AG09319 (cell line): ENCODE measurements at places on chromosomes 2 and 18.

- no peak for DNase-seq
Observed at GRCh38 chr2:140942284-140942683, 1188.5 kb downstream of the LRP1B start.

- DNase-seq: no peak
Observed at GRCh38 chr2:101736233-101736632, 38.7 kb downstream of the MAP4K4 start.

DNA sequence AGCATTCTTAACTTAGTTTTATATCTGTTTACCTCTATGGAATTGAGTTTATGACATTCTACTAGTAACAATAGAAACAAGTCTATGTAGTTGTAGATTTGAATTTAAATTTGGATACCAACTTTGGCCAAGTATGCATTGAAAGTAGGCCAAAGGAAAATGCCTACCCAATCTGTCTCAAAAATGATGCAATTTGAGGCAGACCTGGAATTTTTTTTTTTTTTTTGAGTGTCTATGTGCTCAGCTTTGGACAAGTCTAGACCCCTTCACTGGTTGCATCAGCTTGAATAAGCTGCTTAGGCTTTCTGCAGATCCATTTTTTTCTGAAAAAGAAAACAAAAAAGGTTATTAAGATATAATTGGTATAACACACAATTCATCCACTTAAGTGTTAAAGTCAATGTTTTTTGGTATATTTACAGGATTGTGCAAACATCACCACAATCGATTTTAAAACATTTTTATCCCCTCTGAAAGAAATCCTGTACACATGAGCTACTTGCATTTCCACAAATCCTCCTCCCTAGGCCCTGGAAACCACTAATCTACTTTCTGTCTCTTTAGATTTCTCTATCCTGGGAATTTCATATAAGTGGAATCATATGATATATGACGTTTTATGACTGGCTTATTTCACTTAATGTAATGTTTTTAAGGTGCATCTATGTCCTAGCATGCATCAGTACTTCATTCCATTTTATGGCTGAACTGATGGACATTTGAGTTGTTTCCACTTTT, 185.1 kb upstream of the CCDC68 start:
- DNase-seq: no peak

- no peak for DNase-seq
Observed at GRCh38 chr2:235235977-235236767, 257.7 kb upstream of the AGAP1 start.

DNA sequence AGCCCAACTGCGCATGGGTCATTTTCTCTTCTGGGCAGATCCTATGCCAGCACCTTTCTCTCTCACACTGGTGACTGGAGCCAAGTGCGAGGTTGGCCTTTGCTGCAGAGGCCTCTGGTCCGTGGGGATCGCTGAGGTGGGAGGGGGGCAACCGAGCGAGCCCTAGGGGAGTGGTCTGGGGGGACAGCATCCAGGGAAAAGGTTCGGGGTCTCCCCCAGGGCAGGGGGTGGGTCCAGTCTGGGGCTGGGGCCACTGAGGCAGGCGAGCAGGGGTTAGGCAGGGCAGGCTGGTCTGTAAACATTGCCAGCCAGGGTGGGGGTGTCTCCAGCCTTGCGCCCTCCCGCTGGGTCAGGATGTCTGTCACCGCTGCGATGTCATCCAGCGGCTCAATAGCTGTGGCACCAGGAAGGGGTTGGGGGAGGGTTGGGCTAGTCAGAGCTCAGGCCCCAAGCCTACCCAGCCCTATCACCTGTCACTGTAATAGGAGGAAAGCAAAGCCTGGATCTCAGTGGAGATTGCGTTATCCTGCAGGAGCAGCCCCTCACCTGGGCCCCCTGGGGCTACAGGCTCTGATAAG, 4.7 kb downstream of the WDR54 start:
- DNase-seq: no peak

- no peak for DNase-seq
Observed at GRCh38 chr2:2530334-2530733, 199.3 kb upstream of the MYT1L start.

GRCh38 chr18:79950515-79951341, 725 bp downstream of the SLC66A2 start:
- no peak for DNase-seq

- no peak for DNase-seq
Observed at GRCh38 chr18:3790703-3791102, 340.7 kb downstream of the TGIF1 start.

DNA sequence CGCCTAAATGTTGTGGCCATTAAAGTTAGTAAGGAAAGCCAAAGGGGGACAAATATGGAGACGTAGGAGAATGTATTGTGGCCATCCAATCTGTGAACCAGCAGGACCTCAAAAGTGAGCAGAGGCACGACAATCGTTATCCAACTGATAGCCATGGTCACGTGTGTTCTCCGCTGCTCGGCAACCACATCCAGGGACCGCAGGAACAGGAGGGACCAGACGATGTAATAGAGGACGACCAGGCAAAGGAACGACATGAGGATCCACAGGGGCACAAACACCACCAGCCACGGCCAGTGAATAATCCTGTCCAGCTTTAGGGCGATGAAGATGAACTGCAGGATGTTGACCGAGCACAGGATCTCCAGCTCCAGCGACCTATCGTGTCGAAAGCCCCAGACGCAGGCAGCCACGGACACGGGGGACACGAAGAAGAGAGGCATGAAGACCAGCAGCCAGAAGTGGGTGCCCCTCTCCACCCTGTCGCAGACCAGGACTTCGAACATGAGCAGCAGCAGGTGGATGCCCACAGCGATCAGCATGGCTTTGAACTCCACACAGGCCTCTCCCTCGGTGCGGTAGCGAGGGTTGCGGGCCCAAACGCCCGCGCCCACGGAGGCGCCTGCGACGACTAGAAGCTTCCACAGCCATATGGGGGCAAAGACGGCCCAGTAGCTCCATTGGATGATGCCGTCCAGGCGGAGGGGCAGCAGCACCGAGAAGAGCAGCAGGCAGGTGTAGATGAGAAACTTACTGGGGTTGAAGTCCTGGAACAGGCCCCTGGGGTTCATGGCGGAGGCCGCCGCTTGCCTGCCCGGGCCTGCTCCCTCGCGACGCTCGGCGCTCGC, 790 bp downstream of the TMEM185B start:
- DNase-seq: no peak

DNA sequence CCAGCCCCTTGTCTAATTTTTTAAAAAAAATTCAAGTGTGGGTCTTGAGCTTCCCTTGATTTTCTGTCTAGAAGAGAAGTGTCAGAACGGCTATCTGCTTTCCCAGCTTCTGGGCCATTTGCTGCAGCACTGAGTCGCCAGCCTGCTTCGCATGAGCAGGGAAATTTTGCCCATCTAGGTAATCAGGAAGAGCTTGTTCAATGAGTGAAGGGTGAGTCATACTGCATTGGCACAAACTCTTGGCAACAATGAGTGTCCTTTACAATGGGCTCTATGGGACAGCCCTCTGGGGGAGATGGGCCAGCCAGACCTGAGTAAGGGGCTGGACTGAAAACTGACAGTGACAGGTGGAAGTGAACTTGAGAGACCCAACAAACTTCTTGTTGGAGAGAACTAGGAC, 2.4 kb upstream of the RNF144A start:
- no peak for DNase-seq

DNA sequence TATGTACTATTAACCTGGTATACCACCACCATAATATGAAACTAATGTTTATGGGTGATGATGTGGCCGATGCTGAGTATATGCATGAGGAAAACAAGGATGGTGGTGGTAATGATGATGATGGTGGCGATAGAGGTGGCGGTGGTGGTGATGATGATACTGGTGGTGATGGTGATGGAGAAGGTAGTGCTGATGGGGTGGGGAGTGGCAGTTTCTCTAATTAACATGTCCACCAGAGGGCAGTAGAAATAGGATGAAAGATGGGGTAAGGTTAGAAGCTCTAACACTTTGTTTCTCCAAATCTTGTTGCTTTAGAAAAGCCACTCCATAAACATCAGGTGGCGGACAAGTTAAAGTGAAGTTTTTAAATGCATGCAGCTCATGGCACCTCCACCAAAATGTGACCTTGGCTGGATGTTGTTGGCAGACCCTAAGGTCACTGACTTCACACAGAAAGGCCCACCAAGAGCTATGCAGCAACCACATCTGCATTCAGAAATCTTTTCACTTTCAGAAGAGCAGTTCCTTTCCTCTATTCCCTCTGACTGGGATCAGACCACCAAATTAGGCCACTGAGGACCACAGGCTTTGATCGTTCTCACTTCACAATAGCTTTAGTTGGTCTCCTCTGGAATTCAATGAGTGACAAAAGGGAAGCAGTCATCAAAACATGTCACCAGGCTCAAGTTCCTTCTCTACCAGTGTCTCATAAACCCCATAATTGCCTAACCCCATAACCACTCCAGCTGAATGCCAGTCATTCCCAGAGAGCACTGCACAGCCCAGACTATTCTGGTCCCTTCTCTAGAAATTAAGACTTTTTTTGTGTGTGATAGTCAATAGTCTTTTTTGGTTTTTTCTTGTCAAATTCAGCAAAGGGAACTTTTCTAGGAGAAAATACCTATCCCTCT, 7.5 kb upstream of the BCL11A start:
- no peak for DNase-seq

DNA sequence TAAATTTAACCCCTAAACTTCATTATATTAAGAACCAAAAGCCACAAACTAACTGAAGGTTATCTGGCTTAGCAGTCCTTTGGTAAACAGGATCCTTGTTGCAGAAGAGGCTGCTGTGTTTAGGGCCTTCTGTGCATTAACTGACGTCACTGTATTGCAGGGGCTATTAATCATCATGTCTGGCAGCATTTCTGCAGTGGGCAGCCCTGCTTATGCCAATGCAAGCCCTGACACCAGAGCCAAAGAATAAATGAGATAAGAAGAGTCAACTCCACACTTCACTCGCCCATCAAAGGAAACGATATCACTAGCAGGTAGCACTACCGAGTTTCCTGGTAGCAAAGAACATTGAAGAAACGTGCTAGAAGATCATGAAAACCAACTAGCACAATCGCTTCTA, 110.6 kb downstream of the PLEKHM3 start:
- DNase-seq: no peak

DNA sequence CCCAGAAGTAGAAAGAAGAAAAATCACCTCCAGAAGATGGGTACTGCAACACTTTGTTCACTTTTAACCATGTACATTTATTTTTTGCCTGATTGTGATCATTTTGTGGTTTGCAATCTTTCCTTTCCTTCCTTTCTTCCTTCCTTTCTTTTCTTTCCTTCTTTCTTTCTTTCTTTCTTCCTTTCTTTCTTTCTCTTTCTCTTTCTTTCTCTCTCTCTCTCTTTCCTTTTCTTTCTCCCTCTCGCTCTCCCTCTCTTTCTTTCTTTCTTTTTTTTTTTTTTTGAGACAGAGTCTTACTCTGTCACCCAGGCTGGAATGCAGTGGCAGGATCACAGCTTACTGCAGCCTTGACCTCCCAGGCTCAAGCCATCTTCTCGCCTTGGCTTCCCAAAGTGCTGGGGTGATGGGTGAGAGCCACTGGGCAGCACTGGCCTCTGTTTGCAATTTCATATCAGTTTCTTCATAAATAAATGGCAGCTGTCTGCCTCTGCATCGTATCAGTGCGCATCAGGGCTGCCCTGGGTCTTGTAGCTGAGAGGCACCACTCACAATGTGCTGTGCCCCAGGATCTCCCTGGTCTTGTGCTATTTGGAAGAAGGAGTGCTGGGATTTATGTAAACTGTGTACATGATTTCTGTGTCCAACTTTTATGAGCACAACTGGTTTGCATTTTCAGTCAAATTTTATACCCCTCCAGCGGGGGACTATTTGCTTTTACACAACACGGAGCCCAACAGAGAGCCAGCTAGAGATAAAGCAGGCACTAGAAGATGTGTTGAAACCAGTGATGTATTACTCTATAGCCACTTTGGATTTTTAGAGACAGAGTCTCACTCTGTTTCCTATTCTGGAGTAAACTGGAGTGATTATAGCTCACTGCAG, 6.9 kb upstream of the LIMS2 start:
- DNase-seq: no peak

GRCh38 chr2:150445398-150445797, 42.1 kb downstream of the RND3 start:
- no peak for DNase-seq

DNA sequence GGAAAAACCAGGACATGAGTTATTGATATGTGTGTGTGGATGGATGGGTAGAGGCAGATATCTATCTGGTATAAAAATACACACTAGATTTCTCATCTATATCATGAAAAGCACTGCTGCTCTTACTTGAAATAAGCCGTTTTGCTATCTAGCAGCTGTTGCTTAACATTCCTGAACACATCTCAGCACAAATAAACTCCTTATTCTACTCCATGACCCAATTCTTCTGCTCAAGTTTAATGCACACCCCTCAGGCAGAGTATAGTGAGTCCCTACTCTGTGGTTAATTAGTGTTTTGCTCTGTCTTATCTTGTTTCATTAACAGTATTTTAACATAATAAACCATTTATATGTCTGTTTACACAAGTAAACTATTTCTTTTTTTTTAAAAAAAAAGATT, 134.2 kb downstream of the CBLN2 start:
- no peak for DNase-seq

GRCh38 chr2:74583504-74583903, 29.0 kb downstream of the DOK1 start:
- no peak for DNase-seq

GRCh38 chr18:48342125-48342524, 67.1 kb downstream of the ZBTB7C start:
- DNase-seq: no peak
